ENCODE measurements at places on chromosomes 4 and X.

DNA sequence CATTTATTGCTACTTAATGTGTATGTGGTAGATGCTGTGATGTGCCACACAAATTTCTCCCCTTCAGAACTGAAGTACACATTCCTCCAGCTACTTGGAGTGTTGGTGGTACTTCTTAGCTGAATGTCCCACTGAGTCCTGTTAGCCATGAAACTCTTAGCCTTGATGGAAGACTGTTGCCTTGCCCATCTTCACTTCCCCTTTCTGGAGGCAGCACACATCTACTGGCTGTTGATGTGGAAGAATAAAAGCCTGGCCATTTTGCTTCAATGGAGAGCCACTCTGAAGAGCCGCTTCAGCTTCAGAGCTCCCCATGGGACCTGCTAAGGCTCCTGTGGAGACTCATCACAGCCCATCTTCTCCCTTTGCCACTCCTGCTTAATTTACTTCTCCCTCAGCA is 157.7 kb upstream of the PITX2 start:
- no peak for DNase-seq

DNA sequence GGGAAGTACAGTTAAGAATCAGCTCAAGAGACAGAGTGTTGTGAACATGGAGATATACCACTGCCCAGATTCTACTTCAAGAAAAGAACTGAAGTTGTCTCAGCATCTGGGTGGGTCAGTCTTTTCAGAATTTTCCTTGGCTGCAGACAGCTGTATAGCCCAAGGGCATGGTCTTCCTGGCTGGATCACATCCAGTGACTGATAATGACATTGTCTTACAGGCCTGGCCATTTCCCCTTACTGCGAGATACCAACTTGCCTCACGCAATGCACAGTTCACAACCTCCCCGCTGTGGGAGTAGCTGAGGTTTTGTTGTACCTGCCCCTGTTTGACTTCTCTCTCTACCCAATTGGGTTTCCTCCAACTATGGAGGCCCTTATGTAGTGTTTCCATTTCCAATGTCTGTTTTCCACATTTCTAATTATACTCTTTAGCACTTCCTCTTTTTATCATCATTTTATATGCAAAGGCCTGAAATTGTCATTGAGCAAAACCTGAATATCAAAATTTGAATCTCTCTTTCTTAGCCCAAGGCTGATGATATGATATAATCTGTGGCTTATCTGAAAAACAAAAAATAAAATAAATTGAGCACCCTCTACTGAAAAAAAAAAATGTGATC is 209.1 kb downstream of the NAF1 start:
- no peak for DNase-seq

DNA sequence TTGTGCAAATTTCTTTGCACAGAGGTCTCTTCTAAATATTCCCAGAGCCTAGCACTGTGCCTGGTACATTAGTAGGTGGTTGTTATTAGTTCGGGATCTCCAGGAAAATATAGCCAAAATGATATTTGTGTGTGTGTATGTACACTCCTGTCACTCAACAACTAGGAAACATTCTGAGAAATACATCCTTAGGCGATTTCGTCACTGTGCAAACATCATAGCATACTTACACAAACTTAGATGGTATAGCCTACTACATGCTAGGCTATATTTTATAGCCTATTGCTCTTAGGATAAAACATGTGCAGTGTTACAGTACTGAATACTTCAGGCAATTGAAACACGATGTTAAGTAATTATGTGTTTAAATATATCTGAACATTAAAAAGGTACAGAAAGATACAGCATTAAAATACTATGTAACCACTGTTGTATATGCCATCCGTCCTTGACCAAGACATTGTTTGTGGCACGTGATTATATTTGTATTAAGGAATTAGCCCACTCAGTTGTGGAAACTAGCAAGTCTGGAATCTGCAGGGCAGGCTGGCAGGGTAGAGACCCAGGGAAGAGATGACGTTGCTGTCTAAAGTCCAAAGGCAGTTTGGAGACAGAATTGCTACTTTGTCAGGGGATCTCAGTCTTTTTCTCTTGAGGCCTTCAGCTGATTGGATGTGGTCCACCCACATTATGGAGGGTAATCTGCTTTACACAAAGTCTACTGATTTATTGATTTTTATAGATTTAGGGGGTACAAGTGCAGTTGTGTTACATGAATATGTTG is 106.9 kb downstream of the COL4A6 start:
- no peak for DNase-seq

DNA sequence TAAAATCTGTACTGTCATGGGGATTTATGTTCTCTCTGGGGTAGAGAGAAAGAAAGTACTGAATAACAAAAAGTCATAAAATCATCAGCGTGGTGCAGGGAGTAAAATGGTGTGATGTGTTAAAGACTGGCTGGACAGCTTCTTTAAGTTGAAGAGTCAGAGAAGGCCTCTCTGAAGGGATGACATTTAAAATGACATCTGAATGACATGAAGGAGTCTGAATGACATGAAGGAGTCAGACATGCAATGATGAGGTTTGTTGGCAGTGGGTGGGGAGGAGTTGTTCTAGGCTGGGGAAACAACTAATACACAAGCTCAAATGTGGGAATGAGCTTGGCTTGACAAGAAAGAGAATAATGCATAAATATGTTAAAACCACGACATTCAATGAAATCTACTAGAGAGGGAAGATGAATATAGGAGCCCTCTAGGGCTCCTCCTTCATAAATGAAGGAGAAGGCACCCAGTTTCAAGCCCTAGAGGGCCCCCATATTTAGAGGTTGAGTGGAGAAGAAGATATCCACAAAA is 63.9 kb upstream of the KIT start:
- no peak for DNase-seq

GRCh38 chrX:82627568-82627967 is 880.5 kb upstream of the POU3F4 start:
- DNase-seq = no peak

DNA sequence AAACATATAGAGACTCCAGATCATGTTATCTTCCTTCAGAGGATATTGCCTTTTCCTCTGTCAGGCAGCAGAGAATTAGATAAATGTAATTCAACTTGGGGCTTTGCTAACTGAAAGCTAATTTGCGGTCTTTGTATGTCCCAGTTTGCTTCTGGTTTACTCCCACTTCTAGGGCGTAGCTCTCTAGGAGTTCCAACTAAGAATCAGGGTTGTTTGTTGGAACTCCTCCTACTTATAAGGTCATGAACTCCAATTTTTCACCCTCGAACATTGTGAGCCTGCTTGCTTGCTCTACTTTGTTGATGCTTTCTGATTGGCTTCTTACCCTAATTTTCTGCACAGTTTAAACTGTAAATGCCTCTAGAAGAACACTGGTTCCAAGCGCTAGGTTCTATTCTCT is 66.1 kb downstream of the FMR1NB start:
- no peak for DNase-seq

GRCh38 chr4:151952137-151952536 is 191.3 kb upstream of the GATB start:
- DNase-seq = peak; percentile 18

DNA sequence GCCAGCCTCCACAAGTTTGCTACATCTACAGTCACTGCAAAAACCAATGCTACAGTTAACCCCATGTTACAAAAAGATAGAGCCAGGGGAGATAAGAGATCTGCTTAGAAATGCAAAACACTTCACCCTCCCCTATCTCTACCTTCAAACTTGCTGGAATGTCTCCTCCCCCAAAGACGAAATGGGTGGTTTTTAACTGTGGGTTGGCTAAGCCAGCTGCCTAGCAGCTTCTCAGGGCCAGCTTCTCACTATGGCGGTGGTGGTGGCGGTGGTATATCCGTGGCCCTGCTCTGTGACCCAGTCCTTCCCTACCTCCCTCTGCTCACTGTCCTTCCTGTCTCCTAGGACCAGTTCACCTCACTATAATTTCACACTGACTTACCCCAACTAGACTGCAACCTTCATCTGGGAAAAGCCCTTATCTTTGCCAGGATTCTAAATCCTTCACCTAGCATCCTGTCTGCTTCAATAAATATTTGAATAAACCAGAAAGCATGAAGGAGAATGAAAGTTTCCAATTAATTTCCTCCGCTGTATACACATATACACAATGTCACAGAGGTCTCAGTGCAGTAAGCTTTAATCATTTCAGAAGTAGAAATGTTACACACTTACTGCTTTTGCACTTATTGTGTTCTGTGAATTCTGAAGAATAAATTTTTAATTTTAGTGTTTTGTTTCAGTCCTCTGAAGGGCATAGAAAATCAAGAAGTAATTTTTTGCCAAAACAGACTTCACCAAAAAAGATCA is 46.3 kb downstream of the SH3KBP1 start:
- DNase-seq = no peak

Measured in eye (tissue), 1 donor.